Stimulated activated CD4-positive, alpha-beta T cell treated with anti-CD3 and anti-CD28 coated beads, Interleukin-12 subunit alpha, Interleukin-12 subunit beta, amount 100 ng/mL, for 24 hours (primary cell): ENCODE measurements at places on chromosomes 1 and 21.

DNA sequence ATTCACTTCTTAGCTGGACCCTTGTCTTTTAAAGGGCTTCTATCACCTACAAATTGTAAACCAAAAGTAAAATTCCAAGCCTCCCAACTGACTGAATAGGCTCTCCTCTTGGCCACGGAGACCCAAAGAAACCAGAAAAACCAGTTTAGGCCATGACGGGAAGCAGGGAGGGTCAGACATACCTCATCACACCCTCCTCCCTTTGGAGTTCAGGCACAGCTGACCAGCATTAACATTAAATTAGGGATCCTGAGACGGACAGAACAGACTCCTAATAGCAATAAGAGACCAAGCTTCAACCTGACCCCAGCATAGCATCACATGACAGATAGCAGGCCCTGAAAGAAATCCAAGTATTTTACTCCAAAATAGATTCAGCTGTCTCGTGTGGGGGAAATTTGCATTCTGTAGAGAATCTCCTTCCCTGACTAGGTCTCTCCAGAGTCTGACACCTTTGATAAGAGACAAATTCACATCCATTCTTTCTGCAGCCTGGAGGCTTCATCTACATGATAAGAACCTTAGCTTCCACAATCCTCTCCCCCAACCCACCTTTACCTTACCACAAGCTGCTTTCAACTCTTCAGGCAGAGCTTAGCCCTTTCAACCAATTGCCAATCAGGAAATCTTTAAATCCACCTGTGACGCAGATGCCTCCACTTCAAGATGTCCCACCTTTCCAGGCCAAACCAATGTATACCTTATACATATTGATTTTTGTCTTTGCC lies 177.1 kb upstream of the RAB4A start:
- no peak for DNase-seq

DNA sequence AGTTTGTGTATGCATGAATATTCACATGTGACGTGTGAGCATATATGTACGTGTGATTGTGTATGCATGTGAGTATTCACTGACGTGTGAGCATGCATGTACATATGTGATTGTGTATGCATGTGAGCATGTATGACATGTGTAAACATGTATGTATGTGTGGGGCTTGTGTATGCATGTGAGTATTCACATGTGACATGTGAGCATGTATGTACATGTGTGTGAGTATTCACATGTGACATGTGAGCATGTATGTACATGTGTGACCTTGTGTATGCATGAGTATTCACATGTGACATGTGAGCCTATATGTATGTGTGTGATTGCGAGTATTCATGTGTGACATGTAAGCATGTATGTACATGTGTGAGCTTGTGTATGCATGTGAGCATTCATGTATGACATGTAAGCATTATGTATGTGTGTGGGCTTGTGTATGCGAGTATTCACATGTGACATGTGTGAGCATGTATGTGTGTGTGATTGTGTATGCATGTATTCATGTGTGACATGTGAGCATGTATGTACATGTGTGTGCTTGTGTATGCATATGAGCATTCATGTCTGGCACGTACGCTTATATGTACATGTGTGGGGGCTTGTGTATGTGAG lies 47.8 kb downstream of the COL18A1 start:
- no peak for DNase-seq

DNA sequence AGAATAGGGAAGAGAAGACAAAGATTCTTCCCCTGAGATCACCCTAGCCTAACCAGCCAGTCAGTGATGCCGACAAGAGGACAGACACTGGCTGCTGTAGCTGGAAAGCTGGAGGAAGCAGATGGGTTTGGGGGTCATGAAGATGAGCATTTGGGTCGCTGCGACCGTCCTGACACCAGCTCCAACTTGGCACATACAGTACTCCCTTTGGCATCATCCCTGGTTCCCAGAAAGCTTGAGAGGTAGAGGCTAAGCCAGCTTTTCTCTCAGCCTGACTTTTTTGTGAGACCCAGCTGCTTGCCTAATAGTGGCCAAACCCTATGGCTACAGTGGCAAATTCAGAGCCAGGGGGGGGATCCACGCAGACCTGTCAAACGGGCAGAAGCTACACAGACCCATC lies 43.0 kb upstream of the IKBKE start:
- no peak for DNase-seq

GRCh38 chr1:208934933-208935332 lies 648.6 kb upstream of the CAMK1G start:
- DNase-seq = no peak

DNA sequence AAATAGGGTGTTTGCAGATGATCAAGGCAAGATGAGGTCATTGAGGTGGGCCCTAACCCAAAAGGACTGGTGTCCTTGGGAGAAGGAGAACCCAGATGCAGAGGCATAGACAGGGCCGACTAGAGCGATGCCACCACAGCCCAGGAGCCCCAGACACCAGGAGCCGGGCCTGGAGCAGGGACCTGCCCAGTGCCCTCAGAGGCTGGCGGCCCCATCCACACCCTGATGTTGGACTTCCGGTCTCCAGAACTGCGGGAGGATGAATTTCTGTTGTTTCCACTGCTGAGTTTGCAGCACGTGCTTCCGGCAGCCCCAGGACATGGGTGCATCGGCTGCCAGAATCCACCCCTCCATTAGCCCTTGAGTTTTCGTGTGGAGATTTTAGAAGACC lies 7.2 kb upstream of the ACTRT2 start:
- DNase-seq = no peak

GRCh38 chr1:187074445-187075048 lies 245.8 kb downstream of the PLA2G4A start:
- DNase-seq = no peak

- no peak for DNase-seq
Observed at GRCh38 chr1:9239622-9240401, 5.2 kb downstream of the H6PD start.

- DNase-seq = no peak
Observed at GRCh38 chr1:26218906-26219494, 15.0 kb upstream of the CEP85 start.

- no peak for DNase-seq
Observed at GRCh38 chr21:28078126-28078525, 914.6 kb downstream of the LTN1 start.

DNA sequence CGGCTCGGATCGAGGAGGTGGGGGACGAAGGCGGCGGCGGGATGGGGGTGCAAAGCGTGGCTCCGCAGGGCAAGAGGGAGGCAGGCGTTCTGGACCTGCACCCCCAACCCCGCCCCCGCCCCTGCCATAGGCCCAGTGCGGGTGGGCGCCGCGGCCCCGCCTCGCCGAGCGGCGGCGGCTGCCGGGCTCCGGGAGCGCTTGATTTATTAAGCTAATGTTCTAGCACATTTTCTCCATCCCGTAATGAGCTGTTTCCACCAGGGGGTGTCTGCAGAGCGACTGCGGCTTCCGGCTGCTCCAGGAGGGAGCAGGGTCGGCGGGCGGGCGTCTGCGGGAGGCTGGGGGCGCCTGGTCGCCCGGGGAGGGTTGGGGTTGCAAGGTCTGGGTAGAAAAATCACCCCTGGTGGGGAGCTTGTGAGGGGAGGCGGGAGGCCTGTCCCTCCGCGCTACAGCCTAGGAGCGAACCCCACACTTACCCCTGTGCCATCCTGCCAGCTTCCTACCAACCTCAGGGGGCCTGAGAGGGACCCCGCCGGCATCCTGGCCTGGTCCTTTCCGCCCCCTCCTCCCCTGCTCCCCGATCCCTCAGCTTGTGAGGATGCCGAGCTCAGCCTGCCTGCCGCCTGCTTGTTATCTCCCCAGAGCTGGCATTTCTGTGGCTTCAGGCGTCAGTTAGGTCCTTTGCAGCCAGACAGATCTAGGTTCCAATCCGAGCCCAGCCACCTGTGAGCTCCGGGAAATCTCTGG lies 48.5 kb upstream of the ACOT11 start:
- DNase-seq = no peak

GRCh38 chr1:165173818-165174217 lies 182.7 kb downstream of the LMX1A start:
- DNase-seq = no peak

GRCh38 chr1:43824795-43825194 lies 108.8 kb upstream of the ARTN start:
- no peak for DNase-seq

- no peak for DNase-seq
Observed at GRCh38 chr1:239570878-239571277, 184.5 kb downstream of the CHRM3 start.

DNA sequence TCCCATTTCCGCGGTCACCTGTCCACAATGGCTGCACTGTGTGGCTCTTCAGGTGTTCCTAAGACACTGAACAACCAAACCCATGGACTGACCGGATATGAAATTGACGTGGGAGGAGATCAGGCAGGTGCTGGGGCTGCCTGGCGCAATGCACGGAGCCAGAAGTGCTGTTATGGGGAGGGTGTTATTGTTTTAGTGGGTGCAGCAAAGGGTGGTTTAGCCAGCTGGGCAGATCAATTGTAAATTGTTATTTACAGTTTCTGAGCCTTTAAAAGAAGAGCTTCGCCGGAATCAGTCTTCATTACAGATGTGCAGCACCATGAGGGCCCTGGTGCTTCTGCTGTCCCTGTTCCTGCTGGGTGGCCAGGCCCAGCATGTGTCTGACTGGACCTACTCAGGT lies at the start of gene CA6:
Gene CA6 (plus strand): TSS at position 301 of the 400 bp plus-strand sequence. CDS start 19 bp downstream, at position 320.
- no peak for DNase-seq

GRCh38 chr1:165595246-165595938 lies 35.6 kb upstream of the MGST3 start:
- DNase-seq = no peak

- no peak for DNase-seq
Observed at GRCh38 chr1:33397125-33397506, 33.8 kb downstream of the PHC2 start.

DNA sequence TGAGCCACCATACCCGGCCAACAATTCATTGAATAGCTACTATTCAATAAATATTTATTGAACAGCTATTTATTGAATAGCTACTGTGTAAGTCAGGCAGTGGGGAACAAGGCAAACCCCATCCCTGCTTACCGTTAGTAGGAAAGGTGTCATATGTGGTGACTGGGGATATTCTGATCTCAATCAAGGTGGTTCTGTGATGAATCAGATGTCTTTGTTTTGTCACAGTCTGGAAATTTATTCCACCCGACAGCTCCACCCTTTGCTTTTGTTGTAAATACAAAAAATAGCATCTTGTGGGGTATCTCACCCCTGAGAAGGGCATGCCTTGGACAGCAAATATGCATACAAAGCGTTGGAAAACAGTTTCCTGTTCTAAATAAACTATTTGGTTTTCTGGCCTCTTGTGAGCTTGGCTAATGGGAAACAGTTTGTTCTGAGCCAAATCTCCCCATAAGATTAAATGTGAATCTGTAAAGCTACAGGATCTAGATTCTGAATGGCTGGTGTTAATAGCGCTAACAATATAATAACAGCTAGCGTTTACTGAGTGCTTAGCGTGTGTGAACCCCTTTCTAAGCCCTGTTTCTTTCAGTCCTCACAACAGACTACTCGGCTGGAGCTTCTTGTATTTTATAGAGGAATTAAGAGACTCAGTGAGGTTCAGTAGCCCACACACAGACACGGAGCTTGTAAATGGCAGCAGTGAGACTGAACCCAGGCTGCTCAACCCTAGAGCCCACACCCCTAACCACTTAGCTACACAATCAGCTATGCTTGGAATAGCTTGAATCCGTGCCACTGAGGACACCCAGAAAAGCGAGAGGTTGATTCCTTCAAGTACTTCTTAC lies 5.5 kb downstream of the PDPN start:
- DNase-seq = no peak

GRCh38 chr1:115107516-115108260 lies 18.4 kb upstream of the TSPAN2 start:
- DNase-seq = no peak

- no peak for DNase-seq
Observed at GRCh38 chr1:212968368-212968863, 18.1 kb downstream of the VASH2 start.

- no peak for DNase-seq
Observed at GRCh38 chr1:196142111-196142640, 466.1 kb downstream of the KCNT2 start.

- DNase-seq = no peak
Observed at GRCh38 chr1:88145752-88146151, 538.3 kb upstream of the PKN2 start.

DNA sequence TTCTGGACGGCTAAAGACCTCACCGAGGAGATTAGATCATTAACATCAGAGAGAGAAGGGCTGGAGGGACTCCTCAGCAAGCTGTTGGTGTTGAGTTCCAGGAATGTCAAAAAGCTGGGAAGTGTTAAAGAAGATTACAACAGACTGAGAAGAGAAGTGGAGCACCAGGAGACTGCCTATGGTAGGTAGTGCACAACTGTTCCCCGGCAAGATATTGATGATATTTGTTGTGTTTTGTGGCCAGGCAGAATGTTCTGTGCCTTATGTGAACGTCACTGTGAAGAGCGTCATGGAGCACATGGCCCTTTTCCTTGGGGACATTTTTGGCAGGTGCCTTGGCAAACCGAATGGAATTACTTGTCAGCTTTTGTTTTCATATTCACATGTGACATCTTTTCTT lies 191.7 kb downstream of the DISC1 start:
- no peak for DNase-seq

DNA sequence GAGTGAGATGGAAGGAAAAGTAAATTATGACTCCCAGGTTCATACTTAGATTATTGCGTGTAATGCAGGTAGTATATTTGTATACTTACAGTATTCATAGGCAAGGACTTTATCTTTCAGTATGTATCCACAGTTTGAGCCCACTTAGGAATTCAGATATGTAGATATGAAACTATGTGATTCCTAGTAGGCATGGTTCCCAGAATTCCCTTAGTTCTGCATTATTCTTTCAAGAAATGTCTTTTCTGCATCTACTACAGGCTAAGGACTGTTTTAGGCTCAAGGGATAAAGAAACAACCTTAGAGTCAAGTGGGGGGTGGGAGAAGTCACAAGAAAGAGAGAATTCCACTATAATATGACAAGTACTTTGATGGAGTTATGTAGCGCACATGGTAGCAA lies 13.8 kb downstream of the ANGPTL1 start:
- DNase-seq = no peak

GRCh38 chr1:225460737-225461532 lies 33.1 kb upstream of the LBR start:
- DNase-seq = no peak

GRCh38 chr1:89605692-89606091 lies 27.2 kb upstream of the LRRC8C start:
- no peak for DNase-seq

DNA sequence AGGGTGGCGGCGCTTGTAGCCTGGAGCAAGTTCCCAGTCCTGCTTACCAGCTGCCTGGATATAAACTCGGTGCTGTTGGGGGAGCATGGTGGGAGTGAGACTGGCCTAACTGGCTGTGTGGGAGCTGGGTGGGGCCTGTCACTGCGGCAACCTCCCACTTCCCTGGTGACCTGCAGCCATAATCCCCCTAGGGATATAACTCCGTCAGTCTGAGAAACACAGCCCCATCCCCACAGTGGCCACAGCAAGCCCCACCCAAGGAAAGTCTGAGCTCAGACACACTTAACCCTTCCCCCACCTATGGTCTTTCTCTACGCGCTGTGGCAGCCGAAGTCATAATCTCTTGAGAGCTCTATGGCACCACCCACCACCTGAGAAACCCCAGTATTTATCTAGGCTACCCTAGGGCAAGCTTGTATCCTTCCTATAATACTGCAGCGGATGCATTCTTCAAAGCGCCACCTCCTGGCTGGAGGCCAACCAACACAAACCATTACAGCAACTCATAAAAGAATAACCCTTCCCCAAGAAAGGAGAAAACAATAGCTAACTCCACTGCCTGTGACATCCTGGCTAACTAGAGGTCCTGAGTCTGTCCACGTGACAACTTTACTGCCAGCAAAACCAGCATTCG lies 57.4 kb downstream of the ZNF648 start:
- no peak for DNase-seq
